ENCODE measurements at places on chromosomes 1 and 21.

DNA sequence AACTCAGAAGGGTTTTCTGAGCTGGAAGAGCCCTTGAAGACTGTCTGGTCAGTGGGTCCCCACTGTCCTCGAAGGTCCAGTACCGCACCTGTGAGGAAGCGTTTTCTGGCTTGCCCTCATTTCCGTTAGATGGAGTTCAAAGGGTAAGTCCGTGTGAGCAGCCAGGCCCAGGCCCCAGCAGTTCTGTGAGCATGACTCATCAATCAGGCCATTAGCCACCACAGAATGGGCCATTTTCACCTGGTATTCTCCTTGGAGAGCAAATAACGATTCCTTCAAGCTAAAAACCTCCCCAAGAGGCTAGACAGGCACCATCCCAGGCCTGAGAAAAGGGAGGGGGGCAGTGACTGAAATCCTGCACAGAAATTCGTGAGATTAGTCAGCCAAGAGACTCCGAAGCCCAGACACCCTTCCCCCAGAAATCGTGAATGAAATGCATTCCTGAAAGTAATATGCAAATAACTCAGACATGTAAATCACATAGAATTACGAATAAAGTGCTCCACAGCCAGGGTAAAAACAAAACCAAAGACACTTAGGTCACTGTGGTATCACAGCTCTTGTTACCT lies 66.0 kb downstream of the BCAR3 start:
- no peak for DNase-seq

DNA sequence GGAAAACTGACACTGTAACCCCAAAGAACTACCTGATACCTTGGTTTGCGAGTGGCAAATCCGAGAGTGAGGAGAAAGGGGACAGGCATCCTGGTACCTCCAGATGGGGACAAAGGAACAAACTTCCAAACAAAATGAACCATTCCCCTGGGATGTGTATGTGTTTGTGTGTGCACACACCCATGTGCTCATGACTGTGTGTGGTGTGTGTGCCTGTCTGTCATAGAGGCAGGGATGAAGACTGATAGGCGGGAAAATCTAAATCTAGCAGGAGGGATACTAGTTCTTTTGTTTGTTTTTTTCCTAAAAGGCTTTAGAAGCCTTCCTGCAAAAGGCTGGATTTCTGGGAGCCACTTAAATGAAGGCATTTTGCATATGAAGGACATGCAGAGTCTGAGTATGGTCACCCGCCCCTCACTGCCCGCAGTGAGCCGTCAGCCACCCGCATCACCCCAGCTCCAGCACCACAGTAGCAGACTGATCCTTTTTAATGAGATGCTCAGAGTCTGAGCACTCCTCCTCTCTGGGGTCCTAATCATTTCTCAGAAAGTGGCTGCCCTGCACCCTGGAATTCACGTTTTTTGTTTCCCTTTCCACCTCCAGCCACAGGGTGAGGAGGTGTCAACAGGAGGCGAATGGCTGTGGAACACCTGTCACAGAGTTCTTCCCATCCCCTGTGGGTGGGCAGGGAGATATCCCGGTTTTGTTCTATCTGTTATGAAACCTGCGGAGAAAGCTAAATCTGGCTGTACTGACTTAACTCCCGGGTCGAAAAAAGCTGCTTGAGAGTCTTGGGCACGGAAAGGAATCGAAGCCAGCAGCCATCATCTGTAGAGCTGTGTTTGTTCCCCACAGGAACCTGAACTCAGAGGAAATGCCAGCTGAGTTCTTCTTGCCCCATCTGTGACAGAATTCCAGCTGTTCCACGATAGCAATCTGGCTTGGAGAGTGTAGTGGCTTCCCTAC lies 34.9 kb downstream of the UTP25 start:
- DNase-seq = no peak

- DNase-seq = no peak
Observed at GRCh38 chr1:186812570-186812969, 16.2 kb upstream of the PLA2G4A start.

- DNase-seq = no peak
Observed at GRCh38 chr1:171645553-171646248, 6.8 kb downstream of the MYOC start.

DNA sequence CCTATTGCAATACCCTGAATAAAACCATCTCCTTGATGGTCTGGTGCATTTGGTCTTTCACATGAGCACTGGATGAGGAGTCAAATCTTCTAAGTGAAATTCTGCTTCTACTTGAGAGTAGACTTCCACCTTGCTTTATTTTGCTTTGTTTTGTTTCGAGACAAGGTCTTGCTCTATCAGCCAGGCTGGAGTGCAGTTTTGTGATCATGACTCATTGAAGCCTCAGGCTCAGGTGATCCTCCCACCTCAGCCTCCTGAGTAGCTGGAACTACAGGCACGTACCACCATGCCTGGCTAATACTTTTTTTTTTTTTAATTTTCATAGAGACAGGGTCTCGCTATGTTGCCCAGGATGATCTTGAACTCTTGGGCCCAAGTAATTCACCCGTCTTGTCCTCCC lies 65.8 kb upstream of the F3 start:
- DNase-seq = no peak

GRCh38 chr1:65844821-65845534 lies 52.3 kb downstream of the PDE4B start:
- no peak for DNase-seq
